RWPE1 (cell line): ENCODE measurements at places on chromosomes 7 and 10.

DNA sequence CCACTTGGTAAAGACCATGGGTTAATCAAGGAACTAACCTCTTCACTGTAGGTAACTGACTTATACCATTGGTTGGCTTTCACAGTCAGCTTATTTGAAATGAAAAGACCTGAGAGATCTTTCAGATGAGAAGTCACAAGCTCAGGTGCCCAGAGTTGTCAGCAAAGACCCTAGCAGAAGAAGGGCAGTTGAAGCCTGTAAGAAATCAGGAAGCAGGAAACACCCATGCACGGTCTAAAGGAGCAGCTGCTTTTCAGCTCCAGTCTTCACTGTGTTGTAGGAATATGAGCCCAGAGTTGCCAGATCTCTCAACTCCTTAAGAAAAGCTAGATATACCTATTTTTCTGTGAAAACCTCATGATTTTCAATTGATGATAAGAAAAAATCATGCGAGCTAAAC, 130.0 kb downstream of the ARID5B start:
- DNase-seq = no peak

- no peak for DNase-seq
These were observed 142.2 kb downstream of the DOCK4 start for GRCh38 chr7:112063974-112064373.

- no peak for DNase-seq
These were observed 12.6 kb upstream of the TBRG4 start for GRCh38 chr7:45123913-45124710.

GRCh38 chr7:150723467-150723866, 7.1 kb downstream of the GIMAP1 start:
- no peak for DNase-seq

- no peak for DNase-seq
These were observed 155.1 kb upstream of the ZNF32 start for GRCh38 chr10:43803791-43804190.

DNA sequence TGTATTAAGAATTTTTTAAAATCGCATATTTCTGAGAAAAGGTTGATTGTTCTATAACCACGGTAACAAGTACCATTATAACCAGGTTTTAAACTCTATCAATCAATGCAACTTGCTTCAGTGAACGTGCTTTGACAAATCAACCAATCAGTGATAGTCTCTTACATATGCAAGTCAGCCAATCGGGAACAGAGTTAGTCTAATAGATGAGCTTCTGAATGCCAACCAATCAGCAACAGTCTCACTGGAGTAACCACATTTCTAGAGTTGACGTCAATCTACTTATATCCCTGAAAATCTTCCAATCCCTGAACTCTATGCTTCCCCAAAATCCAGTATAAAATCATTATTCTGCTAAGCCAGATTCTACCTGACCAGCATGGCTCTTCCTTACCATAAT, 44.7 kb upstream of the TRUB1 start:
- DNase-seq = peak; percentile 26

GRCh38 chr10:128713874-128714570, 587.8 kb upstream of the MKI67 start:
- DNase-seq = no peak

DNA sequence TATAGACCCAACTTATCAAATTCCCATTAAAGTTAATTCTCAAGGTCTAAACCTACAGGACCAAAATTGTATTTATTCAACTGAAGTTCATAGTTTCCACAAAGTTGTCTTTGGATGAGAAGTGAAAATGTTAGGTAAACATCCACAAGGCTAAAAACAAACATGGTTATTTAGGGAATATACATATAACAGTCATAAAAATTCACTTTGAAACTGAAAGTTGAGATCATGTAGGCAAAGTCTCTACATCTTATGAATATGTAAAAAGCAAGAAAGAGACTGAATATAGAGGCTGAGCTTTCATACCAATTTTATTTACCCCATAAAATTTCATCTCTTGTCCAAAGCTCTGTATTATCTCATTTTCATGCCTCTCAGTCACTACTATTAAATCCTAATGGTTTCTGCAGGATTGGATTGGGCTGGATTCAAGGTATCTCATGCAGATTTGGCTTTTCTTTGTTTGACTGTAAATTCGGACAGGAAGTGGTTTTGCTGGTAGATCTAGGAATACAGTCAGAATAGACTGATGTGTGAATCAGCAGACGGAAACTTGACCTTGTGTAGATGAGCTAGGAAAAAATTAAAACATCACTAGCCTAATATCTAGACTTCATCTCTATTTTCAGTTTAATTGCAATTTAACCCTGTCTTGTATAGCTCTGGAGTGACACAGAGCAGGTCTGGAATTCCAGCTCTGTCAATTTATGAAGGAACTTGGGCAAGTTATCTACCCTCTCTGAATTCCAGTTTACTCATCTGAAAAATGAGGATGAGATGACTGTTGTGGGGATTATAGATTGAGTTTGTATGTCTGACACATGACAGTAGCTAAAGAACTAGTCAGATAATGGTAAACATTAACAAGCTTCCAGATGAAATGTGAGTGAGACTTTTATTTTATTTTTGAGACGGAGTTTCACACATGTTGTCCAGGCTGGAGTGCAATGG, 27.3 kb upstream of the SKAP2 start:
- peak; percentile 32 for DNase-seq

- no peak for DNase-seq
These were observed 177.6 kb upstream of the MEOX2 start for GRCh38 chr7:15863951-15864625.

DNA sequence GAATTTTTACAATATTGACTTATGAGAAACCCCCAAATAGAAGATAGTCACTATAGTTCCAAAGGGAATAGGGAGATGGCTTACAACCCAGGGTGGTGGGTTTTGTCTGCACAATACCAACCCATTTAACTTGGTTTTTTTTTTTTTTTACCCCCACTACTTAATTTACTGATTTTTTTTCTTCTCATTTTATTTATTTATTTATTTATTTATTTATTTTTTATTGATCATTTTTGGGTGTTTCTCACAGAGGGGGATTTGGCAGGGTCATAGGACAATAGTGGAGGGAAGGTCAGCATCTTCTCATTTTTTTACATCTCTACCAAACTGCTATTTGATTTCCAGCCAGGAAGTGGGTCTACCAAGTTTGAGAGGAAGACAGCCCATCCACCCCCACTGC, 77.9 kb downstream of the FAM204A start:
- no peak for DNase-seq

GRCh38 chr10:109450702-109451101, 472.6 kb downstream of the XPNPEP1 start:
- DNase-seq = no peak

DNA sequence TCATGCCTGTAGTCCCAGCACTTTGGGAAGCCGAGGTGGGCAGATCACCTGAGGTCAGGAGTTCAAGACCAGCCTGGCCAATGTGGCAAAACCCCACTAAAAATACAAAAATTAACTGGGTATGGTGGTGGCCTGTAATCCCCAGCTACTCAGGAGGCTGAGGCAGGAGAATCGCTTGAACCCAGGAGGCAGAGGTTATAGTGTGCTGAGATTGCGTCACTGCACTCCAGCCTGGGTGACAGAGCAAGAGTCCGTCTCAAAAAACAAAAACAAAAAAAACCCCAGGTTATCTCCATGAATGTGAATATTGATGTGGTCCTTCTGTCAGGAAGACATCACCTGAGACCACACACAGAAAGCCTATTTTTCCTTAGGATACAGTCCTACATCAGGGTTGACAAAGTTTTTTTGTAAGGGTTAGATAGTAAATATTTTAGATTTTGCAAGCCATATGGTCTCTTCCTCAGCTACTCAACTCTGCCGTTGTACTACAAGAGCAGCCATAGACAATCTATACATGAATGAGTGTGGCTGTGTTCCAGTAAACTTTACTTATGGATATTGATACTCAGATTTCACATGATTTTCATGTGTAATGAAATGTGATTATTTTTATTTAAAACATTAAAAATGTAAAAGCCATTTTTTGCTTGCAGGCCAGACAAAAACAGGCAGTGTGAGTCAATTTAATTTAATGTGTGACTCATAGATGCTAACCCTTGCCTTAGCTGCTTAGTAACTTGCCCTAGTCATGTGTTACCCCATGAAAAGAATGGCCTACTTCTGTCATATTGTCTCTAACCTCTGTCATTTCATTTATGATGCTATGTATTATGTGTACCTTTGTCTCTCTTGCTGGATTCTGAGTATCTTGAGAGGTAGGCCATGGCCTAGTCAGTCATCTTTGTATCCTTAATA, 78.1 kb downstream of the TPST1 start:
- peak; percentile 75 for DNase-seq

DNA sequence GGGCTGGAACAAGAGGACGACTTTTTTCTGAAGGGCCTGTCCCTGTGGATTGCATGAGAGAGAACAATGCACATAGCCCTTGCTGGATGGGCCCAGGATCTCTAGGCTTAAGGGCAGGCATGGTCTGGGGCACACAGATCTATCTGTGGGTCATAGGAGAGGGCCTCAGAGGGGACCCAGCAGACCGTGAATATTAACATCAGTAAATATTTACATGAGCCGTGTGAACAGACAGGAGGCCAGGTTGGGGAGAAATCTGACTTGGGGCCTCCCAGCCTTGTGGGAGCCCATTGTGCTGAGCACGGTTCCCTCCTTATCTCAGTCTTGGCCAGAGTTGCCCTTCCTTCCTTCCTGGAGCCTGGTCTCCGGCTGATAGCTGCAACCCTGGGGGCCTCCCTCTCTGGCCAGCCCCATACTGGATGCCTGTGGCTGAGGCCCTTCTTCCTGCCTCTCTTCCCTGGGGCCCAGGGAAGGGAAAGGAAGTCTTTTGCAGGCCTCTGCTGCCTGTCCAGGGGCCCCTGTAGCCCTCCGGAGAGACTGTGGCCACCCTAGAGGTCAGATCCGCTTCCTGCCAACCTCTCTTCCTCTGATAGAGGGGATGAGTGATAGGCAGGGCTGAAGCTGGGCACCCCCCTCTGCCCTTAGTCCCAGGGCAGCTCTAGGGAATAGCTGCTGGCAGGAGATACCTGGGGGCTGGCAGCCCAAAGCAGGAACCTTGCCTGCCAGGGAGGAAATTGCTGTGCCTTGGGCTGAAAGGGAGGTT, 44.5 kb upstream of the TRIM8 start:
- DNase-seq = no peak

- DNase-seq = peak; percentile 46
These were observed 554 bp downstream of the CSGALNACT2 start for GRCh38 chr10:43138757-43139241.

- DNase-seq = no peak
These were observed 303.6 kb downstream of the MAGI2 start for GRCh38 chr7:79149831-79150230.

- peak; percentile 69 for DNase-seq
These were observed 20.1 kb downstream of the TMEM168 start for GRCh38 chr7:112770051-112770450.

GRCh38 chr7:110839866-110840265, 251.1 kb upstream of the LRRN3 start:
- no peak for DNase-seq

DNA sequence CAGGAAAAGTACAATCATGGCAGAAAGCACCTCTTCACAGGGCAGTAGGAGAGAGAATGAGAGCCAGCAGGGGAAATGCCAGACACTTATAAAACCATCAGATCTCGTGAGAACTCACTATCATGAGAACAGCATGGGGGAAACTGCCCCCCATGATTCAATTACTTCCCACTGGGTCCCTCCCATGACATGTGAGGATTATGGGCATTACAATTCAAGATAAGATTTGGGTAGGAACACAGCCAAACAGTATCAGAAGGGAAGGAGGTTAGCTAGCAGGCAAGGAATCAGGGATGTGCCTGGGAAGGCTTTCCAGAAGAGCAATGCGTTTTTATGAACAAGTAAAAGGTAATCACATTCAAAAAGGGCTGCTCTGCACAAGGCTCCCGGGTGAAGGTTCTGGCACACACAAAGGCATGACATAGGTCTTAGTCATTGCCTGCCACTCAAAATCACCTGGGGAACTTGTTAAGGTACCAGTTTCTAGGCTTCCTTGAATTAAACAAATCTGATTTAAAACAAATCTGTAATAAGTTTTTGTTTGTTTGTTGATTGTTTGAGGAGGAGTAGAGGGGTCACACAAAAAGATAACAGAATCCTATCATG, 40.9 kb downstream of the BMPER start:
- peak; percentile 51 for DNase-seq

DNA sequence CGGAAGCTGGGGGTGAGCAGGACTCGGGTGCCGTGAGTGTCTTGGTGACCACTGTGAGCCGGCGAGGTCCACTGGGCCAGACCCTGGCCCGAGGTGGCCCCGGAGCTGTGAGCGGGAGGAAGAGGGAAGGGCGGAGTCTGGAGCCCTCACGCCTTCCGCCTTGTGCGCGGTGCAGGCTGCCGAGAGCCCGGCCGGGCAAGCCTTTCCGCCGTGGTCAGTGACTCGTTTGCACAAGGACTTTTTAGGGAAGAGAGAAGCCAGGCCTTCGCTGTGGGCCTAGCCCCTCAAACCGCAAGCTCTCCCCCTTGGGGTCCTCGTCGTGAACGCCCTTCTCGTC, 40.9 kb upstream of the ZNF32 start:
- peak; percentile 20 for DNase-seq

DNA sequence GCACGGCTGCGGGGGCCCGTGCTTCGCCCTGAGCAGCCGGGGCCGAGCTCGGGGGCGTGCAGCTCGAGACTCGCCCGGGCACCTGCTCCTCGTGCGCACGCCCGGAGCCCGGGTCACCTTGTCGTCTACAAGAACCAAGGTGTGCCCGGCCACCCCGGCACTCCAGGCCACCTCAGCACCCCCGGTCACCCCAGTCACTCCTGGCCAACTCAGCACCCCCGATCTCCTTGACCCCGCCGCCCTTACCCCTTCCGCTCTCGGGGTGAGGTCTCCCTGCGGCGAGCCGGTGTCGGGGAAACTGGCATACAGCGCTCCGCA, 268 bp upstream of the IGFBP3 start:
- no peak for DNase-seq

DNA sequence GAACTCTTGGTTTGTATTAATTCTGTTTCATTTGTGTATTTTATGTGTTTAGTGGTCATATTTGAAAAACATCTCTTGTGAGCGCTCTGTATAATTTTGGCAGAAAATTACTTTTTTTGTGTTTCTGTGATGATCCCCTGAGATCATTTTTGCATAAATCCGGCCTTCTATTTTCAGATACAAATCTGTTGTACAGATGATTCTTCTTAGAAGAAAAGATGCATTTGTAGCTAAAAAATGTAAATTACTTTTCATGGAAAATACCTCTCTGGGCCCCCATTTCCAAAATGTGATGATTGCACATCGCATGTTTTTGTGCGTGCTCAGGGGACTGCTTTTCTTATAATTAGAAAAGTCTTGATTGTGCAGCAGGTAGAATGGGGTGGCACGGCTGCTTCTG, 395.4 kb downstream of the LRMDA start:
- no peak for DNase-seq

DNA sequence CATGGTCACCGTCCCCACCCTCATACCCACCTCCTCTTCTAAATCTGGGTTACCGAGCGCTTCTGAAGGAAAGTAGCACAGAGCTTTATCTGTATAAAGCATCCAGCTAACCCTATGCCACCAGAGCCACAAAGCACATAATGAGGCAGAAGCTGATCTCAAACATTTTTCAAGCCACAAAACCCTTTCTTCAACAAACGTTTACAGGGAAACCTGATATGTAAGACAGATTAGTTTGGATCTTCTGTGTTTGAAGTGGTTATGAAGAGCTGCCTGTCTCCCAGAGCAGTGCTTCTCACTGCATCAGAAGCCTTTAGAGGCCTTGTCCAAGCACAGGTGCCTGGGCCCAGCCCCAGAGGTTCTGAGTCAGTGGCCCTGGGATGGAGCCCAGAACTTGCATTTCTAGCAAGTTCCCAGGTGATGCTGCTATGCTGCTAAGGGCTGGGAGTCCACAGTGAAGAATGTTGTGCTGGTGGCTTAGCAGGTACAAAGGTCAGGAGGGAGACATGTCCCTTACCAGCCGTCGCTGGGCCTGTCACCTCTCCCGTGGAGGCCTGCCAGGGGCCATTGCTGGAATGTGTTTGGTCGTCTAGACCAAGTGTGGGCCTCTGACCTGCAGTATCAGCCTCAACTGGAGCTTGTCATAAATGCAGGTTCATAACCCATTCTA, 90.4 kb downstream of the TAF3 start:
- DNase-seq = no peak
